T-helper 1 cell (primary cell): ENCODE measurements at places on chromosomes 11 and 22.

DNA sequence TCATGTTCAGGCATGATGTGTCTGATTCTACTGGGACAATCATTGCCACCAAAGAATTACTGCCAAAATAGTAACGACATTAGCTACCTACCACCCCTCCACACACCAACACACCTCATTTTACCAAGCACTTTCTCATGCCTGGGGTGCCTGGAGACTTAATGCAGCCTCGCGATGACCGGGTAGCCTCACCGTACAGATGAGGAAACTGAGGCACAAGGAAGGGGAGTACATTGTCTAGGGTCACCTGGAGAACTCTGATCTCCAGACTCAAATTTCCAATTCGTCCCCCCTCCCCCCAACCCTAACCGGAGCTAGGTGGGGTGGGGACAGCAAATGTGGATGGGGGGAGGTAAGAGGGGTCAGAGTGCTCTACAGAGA is 2.7 kb upstream of the RTN4RL2 start:
- no peak for DNase-seq

GRCh38 chr11:19735909-19736498 is 23.4 kb downstream of the NAV2 start:
- no peak for DNase-seq

- no peak for DNase-seq
Observed at GRCh38 chr11:93500759-93501158, 42.4 kb downstream of the SMCO4 start.

DNA sequence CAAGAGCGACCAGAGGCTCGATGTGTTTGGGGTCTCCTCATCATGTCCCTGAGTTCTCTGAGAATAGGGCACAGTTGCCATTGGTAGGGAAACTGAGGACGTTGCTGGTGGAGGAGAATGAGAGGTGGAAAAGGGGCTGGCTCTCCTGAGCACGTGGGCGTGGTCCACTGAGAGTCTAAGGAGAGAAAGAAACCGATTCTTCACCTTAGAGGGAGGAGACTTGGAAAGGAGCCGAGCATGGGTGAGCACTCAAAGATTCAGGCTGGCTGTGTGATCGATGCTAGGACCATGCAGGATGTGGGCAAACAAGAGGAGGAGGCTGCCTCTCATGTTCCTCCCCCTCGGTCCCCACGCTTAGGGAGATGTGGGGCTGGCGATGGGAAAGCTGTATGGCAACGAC is 19.8 kb upstream of the TLCD5 start:
- no peak for DNase-seq

DNA sequence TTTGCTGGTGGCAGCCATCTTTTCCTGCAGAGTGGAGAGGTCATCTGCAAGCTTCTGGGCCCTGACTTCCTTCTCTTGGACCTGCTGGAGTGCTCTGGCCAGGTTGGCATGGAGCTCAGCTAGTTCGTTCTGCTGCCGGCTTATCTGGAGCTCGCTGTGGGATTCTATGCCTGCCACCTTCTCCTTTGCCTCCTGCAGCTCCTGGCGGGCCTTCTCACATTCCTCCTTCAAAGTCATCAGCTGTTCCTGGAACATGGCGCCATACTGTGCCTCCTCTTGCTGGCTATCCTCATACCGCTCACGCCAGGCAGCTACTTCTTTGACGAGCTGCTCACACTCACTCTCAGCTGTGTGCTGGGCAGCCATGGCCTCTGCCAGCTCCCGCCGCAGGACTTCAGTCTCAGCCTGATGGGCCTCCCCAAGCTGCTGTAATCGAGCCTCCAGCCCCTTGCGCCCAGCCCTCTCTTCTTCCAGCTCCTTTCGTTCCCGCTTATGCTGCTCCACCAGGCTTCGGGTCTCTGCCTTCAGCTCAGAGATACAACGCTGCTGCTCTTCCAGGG is 16.1 kb downstream of the IL18BP start:
- no peak for DNase-seq
